Right cardiac atrium (tissue), 5 donors: ENCODE measurements at places on chromosomes 5 and 9.
A peak's percentile ranks its signal among the peaks of the same experiment; 100 is the strongest.

GRCh38 chr5:123107343-123108244, 18.6 kb downstream of the PRDM6 start:
- DNase-seq: no peak

DNA sequence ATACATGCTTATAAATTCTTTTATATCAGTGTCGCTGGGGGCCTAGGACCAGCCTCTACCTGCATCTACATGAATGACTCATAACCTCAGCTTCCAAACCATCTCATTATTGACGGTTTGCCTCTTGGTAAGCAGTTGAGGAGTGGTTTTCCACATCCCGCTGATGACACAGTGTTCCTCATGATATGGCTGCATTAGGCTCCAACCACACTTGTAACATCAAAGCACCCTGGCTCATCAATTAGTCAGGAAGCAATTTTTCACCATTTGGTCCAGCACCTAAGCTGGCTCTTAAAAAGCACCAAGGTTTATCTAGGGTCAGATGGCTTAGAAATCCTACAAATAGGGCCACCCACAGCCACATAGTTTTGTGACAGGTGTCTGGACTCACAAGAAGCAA, 402.4 kb downstream of the ARHGEF28 start:
- no peak for DNase-seq

DNA sequence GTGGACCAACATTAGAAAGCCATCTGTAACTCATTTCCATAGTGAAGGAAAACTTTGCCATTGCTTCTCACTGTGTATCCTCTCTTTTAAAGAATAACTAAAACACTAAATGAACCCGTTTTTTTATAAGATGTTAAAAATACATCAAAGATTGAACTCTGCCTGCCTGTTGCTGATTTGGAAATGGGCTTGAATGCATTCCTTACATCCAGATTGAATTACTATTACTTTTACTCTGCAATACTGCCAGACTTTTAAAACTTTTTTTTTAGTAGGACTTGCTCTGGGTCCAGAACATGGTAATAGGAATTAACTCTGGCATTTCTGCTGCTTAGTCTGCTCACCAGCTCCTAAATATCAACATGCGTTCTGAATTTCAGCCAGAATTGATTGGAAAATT, 176.8 kb upstream of the PAPPA start:
- no peak for DNase-seq

DNA sequence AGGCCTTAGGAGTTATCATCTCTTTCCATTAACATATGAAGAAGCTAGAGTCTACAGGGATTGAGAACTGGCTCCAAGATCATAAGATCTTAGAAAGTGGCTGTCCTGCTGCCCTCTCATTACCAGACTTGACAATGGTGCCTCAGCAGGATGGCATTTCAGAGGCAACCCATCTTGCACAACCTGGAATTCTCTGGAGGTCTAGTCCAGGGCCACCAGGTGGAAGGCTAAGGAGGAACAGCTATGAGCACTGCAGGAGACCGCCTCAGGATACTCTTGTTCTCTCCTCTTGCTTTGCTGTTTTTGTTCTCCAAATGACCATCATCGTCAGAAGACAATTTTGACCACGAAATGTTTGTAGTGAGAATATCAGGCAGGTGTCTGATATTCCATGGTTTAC, 322.6 kb downstream of the FBXL17 start:
- DNase-seq: no peak

DNA sequence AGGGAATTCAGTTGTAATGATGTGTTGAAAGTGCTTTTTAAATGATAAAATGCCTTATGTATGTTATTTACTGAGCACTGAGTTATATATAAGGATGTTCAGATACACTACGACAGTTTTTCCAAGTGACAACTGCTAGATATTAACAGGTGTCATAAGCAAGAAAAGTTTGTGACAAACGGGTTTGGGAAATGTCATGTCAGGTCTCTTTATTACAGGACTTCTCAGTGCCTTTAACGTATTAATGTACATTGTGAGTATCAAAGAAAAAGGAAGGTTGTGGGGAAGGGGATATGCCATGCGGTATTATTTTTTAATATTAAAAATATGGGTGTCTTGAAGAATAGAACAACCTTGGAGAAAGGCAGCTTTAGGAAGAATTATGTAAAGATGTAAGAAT, 56.4 kb downstream of the RAI14 start:
- DNase-seq: no peak

GRCh38 chr5:175821790-175822211, 49.6 kb upstream of the CPLX2 start:
- DNase-seq: no peak

DNA sequence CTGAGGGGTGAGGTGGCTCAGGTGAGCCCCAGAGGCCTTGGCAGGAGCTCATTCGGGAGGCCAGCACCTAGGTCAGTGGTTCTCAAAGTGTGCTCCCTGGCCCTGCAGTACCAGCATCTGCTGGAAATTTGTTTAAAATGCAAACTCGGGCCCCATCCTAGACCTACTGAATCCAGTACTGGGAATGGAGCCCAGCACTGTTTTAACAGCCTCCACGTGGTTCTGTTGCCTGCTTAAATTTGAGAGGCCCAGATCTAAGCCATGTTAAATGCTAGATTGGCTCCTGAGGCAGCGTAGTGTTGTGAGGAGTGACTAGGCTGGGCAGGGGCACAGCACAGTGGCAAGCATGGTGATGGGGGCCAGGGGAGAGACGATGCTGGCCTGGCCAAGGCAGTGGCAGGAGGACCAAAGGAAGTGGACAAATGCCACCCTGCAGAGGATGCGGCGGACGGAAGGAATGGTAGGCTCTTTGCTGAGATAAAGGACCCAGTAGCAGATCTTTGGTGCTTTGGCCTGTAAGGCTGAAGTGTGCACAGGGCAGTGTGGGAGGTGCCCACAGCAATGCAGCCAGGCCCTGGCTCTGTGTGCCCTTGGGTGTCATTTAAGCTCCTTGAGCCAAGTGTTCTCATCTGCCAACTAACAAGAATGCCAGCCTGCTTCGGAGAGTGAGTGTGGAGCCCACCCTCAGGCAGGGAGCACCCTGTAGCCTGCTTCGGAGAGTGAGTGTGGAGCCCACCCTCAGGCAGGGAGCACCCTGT, 4.2 kb downstream of the PRR7 start:
- DNase-seq: no peak

DNA sequence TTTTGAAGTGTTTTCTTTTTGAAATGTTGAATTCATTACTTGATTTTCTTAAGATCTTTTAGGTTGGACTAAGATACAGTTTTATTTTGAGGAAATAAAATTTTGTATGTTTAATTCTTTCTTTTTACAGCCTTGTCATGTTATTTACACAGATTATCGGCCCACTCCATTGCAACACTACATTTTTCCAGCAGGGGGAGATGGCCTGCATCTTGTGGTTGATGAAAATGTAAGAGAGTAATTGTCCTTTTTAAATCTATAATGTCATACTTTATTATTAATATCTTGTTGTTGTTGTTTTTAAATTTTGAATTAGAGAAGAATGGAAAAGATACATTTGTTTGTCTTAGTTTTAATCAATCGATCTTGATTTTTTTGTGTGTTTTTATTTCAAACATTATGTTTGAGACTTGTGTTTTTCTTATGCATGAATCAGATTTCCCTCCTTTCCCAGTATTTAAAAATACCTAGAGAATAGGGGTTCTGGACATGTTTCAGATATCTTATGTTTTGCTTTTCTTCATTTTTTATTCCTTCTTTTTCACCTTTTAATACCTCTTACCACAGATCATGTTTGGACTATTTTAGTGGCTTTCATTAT, 36.7 kb downstream of the MTREX start:
- peak; percentile 76 for DNase-seq

GRCh38 chr5:169181814-169182213, 119.1 kb downstream of the SLIT3 start:
- DNase-seq: peak; percentile 56

- DNase-seq: no peak
Observed at GRCh38 chr9:73979894-73980264, 517.3 kb upstream of the RORB start.
